ENCODE measurements at places on chromosomes 6 and 20.
A peak's percentile ranks its signal among the peaks of the same experiment; 100 is the strongest.

DNA sequence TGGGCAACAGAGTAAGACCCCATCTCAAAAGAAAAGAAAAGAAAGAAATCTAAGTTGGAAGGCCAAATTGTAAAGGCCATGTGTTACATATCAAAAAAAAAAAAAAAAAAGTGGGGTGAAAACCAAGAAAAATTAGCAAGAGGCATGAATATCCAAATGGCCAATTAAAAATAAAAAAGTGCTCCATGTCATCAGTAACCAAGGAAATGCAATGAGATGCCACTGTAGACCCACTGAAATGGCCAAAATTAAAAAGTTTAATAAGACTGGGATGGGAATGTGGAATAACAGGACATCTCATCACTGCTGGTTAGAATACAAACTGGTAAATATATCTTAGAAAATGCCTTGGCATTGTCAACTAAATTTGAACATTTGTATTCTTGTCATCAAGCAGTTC lies 30.1 kb upstream of the BCLAF1 start:
- DNase-seq: no peak

- DNase-seq: no peak
Observed at GRCh38 chr6:106360989-106361430, 493 bp downstream of the CRYBG1 start.

- DNase-seq: no peak
Observed at GRCh38 chr6:158021814-158022748, 40.4 kb downstream of the SYNJ2 start.

- DNase-seq: peak; percentile 46
Observed at GRCh38 chr6:36679043-36679833, 724 bp downstream of the CDKN1A start.

GRCh38 chr6:81689580-81689979 lies 62.9 kb downstream of the TENT5A start:
- no peak for DNase-seq

DNA sequence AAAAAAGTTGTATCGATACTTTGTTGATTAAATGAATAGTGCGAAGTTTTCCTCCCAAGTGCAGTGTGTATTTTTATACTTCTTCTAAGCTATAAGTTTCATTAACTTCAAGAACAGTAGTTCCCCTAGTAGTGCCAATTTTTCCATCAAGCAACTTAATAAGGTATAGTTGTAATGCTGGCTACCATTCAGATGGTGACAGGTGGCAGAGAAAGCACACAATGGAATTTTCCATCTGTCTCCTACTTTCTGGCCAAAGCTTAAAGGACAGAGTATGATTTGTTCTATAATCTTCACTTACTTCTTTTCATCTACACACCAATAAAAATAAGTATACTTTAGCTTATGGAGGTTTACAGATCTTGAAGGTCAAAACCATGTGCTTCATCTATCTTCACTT lies 431.1 kb downstream of the NKAIN2 start:
- no peak for DNase-seq

GRCh38 chr6:113859349-113860180 lies 2.4 kb downstream of the MARCKS start:
- DNase-seq: peak; percentile 46

DNA sequence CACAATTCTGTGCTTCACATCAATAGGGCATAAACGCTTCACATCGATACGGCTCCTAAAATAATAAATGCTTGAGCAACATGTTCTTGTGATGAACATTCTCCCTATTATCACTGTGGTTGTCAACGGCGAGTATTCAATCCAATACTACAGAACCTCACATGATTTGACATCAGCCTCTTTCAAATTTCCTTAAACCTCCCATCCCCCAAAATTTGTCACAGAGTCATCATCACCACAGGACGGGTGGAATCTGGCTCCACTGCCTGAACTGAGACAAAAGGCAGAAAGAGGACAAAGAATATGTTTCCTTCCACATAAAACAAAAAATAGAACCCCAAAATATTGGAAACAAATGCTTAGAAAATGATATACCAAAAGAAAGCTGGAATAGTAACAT lies 7.3 kb downstream of the THEMIS start:
- no peak for DNase-seq

DNA sequence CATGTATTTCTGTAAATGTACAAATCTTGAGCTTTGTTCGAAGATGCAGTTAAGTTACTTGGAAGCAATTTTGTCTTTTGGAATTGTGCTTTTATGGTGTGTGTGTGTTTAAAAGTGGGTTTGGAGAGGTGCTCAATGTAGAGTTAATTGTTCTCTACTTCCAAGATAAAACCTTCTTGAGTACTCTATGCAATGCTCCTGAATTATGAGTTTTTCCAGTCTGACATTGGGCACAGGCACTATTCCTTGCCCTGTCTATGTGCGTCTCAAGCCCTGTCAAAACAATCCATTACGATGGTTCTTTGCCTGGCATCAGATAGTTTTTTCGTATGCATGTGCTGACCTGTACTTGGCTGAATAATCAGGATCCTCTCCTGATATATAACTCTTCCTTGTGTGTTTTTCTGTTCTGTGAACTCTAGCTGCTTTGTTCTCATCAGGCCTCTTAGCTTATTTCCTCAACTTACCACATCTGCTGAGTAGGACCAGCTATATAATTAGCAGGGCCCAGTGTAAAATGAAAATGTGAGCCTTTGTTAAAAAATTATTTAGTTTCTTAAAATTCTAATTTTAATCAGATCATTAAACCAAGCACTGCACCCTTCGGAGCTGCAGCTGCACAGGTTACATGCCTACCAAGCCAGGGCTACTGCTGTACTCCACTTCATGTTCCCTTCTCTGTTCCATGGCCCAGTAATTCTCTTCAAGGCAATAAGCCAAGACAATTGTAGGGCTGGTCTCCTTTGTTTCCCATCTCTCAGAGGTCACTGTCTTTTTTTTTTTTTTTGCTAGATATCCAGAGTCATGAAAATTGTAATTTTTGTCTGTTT lies 160.1 kb downstream of the ZFAND3 start:
- DNase-seq: no peak

- DNase-seq: no peak
Observed at GRCh38 chr20:9051508-9051907, 17.4 kb upstream of the PLCB4 start.

DNA sequence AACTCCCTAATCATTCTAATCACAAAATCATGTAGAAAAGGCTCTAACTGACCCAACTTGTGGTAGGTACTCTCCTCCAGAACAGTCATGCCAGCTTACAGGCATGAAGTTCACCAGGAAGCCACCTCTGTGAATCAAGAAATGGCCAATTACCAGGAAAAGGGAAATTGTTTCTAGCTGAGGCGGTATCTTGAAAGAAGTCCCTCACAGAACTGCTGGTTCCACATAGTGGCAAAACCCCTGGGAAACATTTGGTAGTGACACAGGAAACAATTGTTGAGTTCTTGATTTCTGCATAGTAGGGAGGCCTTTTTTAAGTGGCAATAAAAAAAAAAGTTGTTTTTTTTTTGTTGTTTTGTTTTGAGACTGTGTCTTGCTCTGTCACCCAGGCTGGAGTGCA lies 3.4 kb upstream of the ZHX3 start:
- DNase-seq: no peak

- peak; percentile 21 for DNase-seq
Observed at GRCh38 chr6:156988276-156989158, 211.3 kb downstream of the ARID1B start.

DNA sequence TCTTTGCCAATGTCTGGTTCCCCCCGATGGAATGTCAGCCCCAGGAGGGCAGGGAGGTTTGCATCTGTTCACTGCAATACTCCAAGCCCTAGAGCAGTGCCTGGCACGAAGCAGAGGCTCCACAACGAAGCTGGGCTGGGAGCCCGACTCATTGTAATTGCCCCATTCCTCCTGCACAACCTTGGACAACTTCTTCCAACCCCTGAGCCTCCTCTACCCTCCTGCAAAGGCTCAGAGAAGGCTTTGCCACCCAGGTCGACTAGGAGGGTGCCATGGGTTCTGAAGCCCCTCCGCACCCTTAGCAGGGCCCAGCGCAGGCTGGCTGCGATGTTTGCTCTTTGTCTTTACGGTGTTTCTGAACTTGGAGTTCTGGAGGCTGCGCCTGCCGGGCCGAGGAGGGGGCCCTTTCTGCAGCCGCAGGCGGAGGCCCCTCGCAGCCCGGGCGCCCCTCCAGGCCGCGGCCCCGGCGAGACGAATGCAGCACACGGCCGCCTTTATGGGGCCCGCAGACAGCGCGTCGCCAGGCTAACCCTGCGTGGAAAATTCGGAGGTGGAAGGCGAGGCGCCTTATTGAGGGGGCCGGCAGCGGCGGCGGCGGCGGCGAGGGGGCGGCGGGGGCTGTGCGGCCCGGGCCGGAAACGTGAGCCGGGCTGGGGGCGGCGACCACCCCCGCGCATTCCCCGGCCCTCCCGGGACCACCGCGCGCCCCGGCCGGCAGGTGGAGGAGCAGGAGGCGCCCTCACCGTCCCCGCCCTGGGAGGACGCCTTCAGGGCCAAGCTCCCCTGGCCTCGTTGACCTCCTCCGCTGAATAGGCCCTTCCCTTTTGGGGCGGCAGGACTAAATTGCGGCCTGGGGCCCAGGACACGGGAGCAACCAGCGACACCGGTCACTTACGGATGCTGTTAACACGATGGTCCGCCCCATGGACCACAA lies 27.0 kb downstream of the SNAI1 start:
- peak; percentile 39 for DNase-seq

DNA sequence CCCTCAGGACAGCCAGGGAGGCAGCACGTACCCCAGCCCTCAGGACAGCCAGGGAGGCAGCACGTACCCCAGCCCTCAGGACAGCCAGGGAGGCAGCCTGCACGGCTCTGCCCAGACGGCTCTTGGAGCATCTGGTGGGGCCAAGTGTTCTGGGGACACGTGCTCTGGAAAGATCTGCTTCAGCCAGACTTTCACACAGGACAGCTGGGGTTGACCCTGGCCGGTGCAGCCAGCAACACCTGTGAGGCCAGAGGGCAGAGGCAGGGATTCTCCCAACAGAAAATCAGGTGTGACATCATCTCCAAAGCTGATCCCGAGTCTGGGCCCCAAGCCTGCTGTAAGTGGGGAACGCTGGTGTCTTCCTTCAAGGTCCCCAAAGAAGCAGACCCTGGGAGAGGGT lies 55.5 kb upstream of the SLCO4A1 start:
- DNase-seq: no peak

DNA sequence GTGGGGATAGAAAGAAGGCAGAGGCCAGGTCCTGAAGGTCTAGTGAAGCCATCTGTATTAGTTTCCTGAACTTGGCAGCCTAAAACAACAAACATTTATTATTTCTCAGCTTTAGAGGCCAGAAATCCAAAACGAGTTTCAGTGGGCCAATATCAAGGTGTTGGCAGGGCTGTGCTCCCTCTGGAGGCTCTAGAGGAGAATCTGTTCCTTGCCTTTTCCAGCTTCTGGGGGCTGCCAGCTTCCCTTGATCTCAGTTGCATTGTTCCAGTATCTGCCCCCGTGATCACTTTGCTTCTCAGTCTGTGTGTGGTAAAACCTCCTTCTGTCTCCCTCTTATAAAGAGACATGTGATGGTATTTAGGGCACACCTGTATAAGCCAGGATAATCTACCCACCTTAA lies 82.4 kb downstream of the MAFB start:
- DNase-seq: no peak

GRCh38 chr6:104943781-104944180 lies 13.1 kb upstream of the LIN28B start:
- peak; percentile 55 for DNase-seq

GRCh38 chr6:119552021-119552420 lies 202.5 kb upstream of the MAN1A1 start:
- DNase-seq: no peak

DNA sequence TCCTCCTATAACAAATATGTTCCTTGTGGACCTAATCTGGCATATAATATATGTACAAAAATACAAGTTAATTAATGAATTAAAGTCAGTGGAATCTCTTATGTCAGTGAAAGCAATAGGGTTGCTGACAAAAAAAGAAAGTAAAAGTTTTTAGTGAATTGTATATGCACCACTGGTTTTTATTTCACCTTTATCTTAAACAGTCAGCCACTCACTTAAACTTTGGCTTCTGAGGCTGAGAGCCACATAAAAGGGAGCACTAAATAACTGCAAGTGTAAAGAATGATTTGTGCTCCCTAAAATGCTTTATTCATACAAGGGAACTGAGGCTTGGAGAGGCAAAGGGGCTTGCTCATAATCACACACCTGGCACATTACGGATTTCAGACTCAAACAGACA lies 9.9 kb upstream of the F13A1 start:
- DNase-seq: no peak

- peak; percentile 39 for DNase-seq
Observed at GRCh38 chr20:53706466-53707370, 113.1 kb upstream of the ZNF217 start.

DNA sequence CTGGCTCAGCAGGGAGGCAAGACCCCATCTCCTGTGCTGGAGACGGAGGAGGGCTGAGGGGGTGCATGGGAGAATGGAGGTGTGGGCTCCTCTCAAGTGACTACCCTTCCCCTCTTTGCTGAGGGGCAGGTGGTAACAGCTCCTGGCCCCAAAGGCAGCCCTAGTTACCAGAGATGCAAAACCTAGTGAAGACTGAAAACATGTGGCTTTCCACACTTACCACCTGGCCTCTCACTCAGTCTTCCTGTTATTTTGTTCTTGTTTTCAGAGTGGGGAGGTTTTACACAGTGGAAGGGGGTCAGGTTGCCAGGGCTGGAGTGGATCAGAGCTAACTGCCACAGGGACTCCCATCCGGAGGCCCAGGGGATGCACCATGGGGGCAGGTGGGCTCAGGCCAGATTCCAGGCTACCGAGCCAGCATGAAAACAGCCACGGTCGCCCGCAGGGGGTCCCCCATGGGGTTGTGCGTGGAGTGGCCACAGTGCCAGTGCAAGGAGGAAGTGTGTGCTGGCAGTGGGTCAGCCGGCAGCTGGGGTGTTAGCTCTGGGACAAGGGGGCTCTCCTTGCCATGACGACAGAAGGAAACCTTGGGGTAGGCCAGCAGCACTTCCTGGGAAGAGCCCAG lies 21.1 kb downstream of the MYT1 start:
- DNase-seq: no peak

DNA sequence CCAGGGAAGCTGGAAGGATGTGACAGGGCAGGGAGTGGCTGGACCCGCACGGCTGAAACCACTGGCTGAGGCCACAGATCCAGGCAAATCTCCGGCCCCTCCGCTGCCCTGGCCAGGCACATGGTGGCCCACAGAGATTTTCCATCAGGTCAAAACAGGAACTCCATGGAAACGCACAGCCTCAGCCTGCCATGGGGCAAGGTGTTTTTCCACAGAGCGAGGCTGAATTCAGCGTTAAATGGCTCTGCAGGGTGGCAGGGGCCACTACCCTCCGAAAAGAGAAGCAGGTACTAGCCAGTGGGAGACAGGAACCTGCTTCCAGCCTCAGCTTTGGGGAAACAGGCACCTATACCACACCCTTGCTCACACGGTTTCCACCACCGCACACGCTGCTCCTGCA lies 53.1 kb downstream of the PREX1 start:
- DNase-seq: no peak

DNA sequence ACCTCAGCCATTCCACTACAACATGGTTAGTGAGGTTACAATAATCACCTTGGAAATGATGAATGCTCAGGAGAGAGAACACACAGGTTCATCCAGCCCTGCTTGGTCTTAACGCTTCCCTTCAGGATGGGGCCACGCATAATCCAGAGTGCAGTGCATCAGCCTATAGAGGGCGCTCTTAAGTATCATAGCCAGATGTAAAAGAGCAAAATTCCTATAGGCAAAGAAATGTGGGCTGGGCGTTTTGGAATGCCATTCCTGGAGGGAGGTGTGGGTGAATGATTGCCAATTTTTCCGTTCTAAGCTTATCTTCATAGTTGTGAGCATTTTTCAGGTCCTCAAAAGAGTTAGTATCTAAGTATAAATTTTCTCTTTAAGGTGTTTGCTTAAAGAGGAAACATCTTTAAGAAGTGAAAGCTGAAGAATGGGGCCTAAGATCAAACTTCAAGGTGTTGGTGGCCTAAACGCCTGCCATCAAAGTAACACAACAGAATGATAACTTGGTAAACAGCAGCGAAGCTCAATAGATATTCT lies 1.8 kb downstream of the RIPOR2 start:
- DNase-seq: no peak

All from lung (tissue), 17 donors.